ENCODE measurements at places on chromosomes 3 and 15.

DNA sequence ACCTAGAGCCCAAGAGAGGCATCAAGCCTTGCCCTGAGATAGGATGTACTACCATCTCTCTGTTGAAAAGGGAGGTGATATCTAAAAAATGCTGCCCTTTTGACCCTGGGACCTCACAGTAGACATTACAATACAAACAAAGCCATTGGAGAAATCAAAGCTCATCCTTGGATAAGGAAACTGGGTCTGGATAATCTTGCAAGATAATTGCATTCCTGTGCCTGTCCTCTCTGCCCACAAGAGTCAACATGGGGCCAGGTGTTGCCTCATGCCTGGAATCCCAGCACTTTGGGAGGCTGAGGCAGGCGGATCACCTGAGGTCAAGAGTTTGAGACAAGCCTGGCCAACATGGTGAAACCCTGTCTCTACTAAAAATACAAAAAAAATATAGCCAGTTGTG lies 57.3 kb upstream of the DLG1 start:
- DNase-seq, result no peak

GRCh38 chr3:32593903-32594525 lies 23.4 kb upstream of the DYNC1LI1 start:
- DNase-seq, result no peak

DNA sequence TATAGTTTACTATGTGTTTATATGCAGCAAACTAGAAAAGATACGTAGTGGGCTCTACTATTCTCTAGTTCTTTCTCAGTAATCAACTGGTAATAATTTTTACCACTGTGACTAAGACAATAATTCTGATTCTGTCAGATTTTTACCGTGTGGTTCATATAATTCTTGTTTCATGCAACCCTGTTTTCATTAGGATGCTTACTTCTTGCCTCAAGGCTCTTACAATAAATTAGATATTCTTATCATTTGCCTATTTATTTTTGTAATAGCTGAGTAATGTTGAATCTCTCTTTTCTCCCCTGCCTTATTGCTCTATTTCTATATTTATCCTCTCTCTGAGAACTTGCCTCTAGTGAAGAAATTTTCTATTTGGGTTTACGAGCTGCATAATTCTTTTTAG lies 524.7 kb downstream of the NAALADL2 start:
- no peak for DNase-seq

- no peak for DNase-seq
Observed at GRCh38 chr15:45377609-45378148, 665 bp downstream of the GATM start.

DNA sequence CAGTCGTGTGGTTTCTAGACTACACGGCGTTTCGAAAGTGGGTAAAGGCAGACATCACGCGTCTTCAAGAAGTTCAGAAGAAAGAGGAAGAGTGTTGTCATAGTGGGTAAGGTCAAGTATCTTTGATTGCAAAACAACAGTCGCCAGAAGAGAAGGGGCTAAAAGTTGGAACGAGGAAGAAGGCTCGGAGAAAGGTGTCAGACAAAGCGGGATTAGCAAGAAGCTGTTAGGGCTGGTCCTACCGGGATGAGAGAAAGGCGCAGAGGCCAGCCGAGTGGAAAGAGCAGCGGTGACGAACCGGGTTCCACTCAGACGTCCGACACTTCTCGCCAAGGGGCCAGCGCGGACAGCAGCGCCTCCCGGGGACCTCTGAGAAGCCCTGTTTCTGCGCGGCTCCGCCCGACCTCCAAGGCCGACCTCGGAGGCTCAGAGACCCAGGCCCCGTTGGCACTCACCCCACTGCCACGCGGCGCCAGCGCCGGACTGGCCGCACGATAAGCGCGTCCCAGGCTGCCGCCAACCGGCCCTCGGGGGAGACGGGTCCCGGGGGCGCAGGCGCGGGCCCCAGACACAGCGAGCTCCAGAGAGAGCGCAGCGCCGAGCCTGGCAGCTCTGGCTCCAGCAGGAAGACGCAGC lies 436 bp downstream of the ADPGK start:
- no peak for DNase-seq

GRCh38 chr3:137035631-137036030 lies 77.8 kb downstream of the IL20RB start:
- DNase-seq, result no peak

DNA sequence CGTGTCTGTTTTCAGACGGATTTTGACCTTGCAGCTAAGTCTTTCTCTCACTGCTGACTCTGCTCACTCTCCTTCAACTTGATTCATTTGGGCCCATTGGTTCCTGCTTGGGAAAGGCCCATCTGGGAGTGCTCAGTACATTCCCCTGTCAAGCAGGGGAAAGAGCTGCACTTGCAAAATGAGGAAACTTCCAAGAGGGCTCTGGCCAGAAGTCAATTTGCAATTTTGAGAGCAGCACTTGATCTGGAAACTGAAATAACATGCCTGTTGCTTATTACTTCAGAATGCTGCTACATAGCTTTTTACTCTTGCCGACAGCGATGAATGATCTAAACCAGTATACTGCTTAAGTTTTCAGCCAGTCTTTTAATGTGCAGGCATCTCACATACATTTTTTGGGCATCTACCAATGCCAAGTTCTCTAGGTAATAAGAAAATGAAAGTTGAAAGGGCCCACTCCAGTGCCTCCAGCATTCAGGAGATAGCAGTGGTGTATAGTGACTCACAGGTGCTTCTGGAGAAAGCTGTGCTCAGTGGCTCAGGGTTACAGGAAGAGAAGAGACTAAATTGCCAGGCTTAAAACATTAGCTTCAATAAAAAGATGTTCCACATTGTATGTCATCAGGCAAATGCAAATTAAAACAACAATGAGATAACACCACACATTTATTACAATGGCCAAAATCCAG lies 70.1 kb upstream of the RORA start:
- no peak for DNase-seq

GRCh38 chr3:20160230-20160629 lies 25.8 kb downstream of the SGO1 start:
- DNase-seq, result no peak

DNA sequence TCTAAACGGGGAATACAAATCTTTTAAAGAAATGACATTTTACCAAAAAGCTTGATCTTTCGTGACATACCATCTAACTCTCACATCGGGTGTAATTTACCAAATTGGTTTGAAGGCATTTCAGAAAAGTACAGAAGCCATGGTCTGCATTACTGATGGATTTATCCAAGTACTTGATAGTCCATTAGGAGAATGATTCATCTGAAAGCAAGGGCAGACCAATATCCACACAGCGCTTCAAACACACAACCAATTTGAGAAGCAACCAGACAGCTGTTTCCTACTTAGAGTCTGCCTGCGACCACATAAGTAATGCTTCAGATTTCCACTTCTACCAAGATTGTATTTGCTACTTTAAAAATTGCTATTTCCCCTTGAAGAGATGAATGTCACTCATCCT lies 697.6 kb upstream of the ALCAM start:
- DNase-seq, result no peak

DNA sequence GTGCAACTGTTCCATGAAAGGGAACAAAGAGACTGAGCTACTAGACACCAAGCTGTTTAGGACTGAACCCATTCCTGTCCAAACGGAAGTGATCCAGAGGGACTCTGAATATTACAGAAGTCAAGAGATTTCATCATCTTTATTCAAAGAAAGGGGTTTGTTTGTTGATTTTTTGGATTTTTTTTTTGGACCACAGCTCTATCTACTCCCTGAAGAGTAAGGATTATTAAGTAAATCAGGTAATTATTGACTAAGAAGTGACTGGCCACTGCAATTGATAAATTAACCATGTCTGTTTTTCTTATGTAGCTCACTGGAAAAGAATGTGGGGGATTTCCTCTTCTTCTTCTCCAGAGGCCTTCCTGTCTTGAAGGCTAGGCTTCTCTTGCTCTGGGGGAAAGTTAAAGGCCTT lies 146.6 kb upstream of the TPM1 start:
- DNase-seq, result no peak

- DNase-seq, result no peak
Observed at GRCh38 chr3:197520311-197521276, 35.2 kb downstream of the BDH1 start.

GRCh38 chr3:15660055-15660935 lies 58.8 kb downstream of the BTD start:
- DNase-seq, result no peak

DNA sequence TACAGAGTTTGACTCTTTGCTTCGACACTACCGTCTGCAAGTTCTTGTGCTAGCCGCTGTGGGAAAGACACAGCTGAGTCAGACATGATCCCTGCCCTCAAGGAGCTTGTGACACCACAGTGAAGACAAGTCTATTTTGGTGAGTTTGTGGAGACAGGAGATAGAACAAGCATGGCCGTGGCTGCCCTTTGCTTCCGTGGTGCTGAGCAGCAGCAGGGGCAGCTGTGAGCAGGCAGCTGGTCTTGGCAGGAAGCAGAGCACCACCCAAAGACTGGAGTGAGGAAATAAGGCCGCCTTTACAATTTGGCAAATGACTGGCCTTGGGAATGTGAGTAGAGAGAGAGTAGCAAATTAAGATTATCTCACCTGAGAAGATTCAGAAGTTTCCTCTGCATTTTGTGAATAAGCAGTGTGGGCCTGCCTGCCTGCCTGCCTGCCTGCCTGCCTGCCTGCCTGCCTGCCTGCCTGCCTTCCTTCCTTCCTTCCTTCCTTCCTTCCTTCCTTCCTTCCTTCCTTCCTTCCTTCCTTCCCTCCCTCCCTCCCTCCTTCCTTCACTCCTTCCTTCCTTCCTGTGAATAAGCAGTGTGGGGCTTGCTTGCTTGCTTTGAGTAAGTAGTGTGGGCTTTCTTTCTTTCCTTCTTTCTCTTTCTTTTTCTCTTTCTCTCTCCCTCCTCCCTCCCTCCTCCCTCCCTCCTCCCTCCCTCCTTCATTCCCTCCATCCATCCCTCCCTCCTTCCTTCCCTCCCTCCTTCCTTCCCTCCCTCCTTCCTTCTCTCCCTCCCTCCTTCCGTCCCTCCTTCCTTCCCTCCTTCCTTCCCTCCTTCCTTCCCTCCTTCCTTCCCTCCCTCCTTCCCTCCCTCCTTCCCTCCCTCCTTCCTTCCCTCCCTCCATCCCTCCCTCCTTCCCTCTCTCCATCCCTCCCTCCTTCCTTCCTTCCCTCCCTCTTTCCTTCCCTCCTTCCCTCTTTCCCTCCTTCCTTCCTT lies 1.6 kb upstream of the GCNT3 start:
- no peak for DNase-seq

- no peak for DNase-seq
Observed at GRCh38 chr3:108305484-108306172, 9.3 kb downstream of the HHLA2 start.

GRCh38 chr3:127588806-127589577 lies 1.5 kb downstream of the TPRA1 start:
- DNase-seq, result no peak

- no peak for DNase-seq
Observed at GRCh38 chr15:39310633-39311032, 270.2 kb upstream of the THBS1 start.

- no peak for DNase-seq
Observed at GRCh38 chr15:61404567-61404966, 175.5 kb upstream of the RORA start.

DNA sequence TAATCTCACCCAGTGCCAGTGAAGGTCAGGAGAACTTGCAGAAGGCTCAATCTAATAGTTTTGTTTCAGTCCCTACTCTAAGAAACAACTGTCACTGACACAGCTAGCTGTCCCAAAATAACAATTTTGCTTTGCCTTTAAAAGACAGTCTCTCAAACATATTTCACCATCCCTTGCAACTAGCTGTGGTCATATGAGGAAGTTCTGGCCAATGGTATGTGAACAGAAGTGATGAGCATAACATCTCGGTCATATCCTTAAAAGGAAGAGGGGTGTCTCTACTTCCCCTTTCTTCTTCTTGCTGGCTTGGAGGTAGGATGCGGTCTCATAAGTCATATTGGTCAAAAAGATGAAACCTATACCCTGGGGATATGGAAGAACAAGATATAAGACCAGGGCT lies 198.1 kb downstream of the NEK10 start:
- DNase-seq, result no peak

GRCh38 chr3:183148056-183148455 lies 14.5 kb downstream of the LAMP3 start:
- DNase-seq, result no peak

DNA sequence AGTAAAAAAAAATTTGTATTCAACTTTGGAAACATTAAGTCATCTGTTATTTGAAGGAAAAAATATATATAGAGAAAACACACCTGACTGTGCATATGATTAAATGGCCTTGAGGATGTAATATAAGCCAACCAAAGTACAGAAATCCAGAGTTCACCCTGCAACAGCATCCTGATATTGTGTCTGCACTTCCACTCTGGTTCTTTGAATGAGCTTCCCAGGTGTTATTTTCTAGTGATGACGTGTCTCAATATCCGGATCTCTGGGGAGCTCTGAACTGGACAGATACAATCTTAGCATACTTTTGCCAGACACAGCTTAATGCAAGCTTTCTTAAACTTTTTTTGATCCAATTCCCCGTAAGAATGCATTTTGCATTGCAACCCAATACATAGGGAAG lies 19.5 kb upstream of the PIK3CB start:
- no peak for DNase-seq

- no peak for DNase-seq
Observed at GRCh38 chr3:8650583-8651416, 6.2 kb upstream of the SSUH2 start.

DNA sequence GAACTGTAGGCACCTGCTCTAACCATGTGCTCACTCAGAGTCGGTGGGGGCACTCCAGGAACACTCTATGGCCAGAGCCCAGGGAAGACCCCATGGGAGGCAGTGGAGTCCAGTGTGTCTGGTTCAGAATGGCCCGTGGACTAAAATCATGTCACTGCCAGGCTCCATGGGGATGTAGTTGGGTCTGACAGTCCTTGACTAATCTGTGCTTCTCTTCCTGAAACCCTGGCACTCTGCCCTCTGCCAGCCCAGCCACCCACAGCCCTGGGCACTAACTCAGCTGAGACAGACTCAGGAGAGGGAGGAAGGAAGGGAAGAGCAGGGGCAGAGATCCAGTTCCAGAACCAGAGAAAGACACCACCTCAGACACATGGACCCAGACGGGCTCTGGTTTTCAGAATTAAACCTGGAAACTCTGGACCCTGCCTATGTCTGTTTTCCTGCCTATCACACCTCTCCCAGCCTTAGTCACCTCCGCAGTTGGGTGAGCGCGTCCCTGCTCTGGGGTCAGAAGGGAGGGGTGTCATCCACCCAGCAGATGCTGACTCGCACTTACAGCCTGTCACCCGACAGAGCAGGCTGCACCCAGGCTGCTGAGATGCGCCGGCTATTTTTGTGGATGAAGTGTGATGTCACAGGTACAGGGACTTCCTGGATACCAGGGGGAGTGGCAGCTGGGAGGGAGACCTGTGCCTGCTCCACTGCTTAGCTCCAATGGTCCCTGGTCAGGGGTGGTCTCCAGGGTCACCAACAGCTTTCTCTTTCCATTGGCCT lies 56.8 kb upstream of the INSYN1 start:
- peak; percentile 16 for DNase-seq
